ENCODE measurements at places on chromosomes 4 and X. TPM values are rescaled to one million over a fixed set of nuclear protein-coding genes. Genes with fewer than 3 reads are reported as not detected.

The MAGEA4 gene
- polyA plus RNA-seq: 0.70 TPM

GRCh38 chr4:604131-604530 lies 21.2 kb upstream of the PDE6B start:
- no peak for DNase-seq

- DNase-seq: no peak
Measured at GRCh38 chr4:102151696-102152095, 193.6 kb downstream of the SLC39A8 start.

DNA sequence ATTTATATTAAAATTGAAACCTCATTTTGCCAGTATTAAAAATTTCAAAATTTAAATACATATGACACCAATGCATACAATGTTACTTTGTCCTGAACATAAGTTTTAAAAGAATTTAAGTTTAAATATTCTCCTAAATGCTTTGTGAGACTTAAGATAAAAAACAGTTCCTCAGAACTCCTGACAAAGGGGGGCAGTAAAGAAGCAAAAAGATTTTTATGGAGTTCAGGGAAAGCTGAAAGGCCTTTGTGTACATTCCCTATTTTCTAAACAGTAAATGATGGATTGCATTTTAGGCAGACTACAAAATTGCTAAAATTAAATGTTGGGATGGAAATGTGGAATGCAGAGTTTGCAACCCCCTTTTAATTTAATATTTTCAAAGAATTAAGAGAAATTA lies 81.7 kb downstream of the SNCA start:
- DNase-seq: no peak

DNA sequence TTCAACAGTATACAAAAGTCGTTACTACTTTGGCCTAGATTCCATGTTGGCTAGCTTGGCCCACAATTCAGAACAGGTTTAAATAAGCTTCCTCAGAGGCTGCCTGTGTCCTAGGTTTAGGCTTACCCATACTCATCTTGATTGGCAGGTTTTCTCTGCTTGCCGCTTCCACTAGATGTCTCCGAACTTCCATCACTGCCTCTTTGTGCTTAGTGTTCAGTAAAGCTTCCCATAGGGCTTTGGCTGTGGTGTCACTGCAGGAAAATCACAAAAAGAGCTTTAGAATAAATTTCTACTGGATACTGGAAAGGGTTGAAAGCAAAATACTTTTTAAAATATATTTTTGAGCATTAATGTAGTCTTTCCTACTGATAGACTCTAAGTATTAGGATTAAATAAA lies 52.4 kb downstream of the SCFD2 start:
- peak; percentile 28 for DNase-seq

- peak; percentile 13 for DNase-seq
Measured at GRCh38 chrX:2627272-2627867, 63.7 kb upstream of the CD99 start.
